ENCODE measurements at places on chromosomes 13 and 19.
A peak's percentile ranks its signal among the peaks of the same experiment; 100 is the strongest.

DNA sequence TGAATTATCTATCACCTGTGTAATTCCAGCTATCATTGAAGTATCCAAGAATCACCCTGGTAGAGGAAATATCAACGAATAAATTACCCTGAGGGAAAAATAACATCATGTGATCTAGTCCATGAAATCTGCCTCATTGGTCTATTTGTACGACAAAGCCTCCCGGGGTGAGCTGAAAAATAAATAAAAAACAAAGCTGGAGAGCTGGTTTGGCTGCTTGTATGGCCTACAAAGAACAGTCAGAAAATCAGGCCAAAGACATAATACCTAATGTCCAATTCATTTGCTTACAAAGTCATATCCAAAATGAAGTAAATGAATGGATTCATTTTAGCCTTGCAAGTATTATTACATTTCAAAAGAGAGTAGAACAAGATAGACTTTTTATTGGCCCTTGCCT lies 449.9 kb downstream of the KLF12 start:
- DNase-seq: no peak
- H3K27me3 ChIP-seq: no peaks in the 10 kb centered on the region
- H3K4me3 ChIP-seq: no peak overlapping the region

- H3K4me1 ChIP-seq: no peaks in the 10 kb centered on the region
- H3K27ac ChIP-seq: no peak overlapping the region
- H3K27me3 ChIP-seq: no peaks in the 10 kb centered on the region
- DNase-seq: no peak
- no peaks in the 10 kb centered on the region for H3K36me3 ChIP-seq
These were observed 857.8 kb downstream of the GPC5 start for GRCh38 chr13:92256211-92256610.

DNA sequence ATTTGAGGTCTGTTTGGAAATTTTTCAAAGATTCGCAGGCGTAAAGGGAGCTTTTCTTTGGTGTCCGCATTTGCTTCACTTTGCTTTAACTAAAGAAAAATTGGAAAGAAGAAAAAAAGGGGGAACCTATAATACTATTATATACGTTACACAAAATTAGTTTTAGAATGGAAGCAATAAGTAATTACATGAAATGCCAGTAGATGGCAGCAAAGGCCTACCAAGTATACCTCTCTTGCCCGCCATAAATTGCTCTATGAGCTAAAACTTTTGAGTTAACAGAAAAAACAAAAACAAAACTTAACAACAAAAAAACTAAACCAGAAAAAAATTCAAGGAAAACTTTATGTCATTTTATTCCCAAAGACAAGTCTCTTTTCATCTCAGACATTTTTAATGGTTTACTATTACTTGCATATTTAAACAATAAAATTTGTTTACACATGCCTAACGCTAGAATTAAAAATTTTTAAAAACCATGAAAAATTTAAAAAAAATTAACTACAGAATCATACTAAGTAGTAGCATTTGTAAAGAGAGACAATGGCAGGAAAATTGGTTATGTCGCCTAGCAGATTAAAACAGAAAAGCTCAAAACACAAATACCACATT lies 271.4 kb downstream of the NALCN start:
- H3K27me3 ChIP-seq: no peaks in the 10 kb centered on the region
- no peak overlapping the region for H3K27ac ChIP-seq
- DNase-seq: peak; percentile 5
- no peaks in the 10 kb centered on the region for H3K4me1 ChIP-seq

- no peaks in the 10 kb centered on the region for H3K4me1 ChIP-seq
- H3K27me3 ChIP-seq: no peaks in the 10 kb centered on the region
- DNase-seq: no peak
- H3K4me3 ChIP-seq: no peak overlapping the region
- H3K36me3 ChIP-seq: no peaks in the 10 kb centered on the region
These were observed 102.5 kb downstream of the FAM216B start for GRCh38 chr13:42883771-42884467.
